ENCODE measurements at places on chromosomes 7 and 10.

DNA sequence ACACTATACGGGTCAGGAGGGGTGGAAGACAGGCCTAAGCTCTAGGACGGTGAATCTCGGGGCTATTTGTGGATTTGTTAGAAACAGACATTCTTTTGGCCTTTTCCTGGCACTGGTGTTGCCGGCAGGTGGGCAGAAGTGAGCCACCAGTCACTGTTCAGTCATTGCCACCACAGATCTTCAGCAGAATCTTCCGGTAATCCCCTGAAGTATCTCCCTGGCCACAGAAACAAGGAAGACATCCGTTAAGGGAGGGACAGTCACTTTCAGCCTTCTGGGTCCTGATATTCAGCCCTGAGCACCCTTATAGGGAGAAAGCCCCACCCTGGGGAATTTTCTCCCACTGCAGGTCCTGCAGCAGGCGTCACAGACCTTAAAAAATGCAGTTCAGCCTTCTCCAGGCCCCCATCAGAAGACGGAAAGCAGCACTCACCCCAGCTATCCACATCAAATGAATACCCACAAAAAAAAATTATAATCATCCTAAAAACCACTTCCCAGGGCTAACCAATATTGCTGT, 23.2 kb downstream of the PLAC9 start:
- DNase-seq, result no peak

DNA sequence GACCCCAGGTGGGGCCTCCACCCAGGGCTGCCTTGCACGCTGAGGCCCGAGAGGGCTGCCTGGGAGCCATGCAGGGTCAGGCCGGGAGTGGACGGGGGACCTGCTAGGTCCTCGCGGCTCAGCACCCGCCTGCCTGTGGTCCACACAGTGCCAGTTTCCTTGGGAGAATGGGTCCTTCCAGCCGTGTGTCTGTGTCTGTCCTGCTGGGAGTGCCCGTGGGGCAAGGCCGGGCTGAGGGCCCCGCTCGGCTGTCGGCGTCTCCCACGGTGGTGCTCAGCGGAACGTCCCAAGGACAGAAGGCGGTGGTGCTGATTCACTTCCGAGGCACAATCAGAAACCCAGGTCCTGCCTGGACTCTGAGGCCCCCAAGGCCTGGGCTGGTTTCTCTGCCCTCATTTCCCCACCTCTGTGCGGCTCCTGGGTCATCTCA, 23.2 kb upstream of the GTPBP4 start:
- DNase-seq, result no peak

DNA sequence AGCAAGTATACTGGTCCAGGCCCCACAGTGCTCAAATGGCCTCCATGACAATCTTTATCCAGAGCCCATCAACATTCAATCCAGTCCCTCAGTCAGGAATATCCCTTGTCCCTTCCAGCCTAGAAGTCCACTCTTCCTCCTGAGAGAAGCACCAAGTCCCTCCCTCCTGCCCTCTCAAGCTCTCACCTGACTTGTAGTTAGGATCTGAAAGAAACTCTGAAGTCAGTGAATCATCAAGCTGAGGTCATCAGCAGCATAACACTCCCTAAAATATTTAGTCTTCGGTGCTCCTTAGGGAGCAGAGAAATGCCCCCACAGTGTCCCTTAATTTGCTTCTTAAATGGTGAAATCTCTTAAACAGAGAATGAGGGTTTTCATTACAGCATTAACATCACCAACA, 31.0 kb downstream of the GRM8 start:
- no peak for DNase-seq

DNA sequence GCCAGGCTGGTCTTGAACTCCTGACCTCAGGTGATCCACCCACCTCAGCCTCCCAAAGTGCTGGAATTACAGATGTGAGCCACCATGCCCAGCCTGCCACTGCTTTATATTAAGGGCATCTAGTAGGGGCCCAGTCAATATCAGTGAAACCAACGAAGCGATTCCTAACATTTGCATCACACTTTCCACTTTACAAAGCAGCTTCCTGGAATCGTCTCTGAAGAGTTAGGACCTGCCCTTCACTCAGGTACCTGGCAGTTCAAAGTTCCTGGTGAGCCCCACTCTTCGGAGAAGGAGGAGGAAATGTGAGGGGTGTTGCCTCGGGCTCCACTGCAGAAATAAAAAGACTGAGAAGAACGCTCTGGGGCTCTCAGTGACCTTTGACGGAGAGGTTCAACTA, 31.1 kb upstream of the EZH2 start:
- DNase-seq, result no peak

GRCh38 chr10:35895331-35895730, 253.2 kb upstream of the FZD8 start:
- no peak for DNase-seq

- no peak for DNase-seq
These were observed 456.8 kb upstream of the KLF6 start for GRCh38 chr10:4241724-4242345.

DNA sequence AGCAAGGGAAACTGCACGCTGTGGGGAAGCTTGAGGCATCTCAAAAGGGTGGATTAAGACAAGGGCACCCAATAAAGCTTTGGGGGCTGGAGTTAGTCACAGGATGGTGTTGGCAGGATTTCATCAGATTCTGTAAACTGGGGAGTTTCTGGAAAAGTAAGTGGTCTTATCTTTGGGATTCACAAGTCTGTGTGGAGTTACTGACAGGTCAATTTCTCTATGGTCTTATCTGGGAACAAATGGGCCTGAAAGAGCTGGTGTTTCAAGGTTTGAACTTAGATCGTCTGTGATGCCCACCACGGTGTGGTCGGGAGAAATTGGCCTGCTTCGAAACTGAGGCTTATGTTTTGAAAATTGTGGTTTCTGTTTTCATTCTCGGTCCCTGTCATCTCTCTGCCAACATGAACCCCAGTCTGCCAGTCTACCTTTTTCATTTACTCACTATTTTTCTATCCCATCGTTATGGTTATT, 23.8 kb upstream of the AOAH start:
- no peak for DNase-seq

GRCh38 chr10:20975236-20975635, 78.1 kb upstream of the NEBL start:
- no peak for DNase-seq

GRCh38 chr7:28922624-28923331, 35.4 kb downstream of the TRIL start:
- peak; percentile 38 for DNase-seq

GRCh38 chr10:110163841-110164240, 43.6 kb upstream of the MXI1 start:
- no peak for DNase-seq

GRCh38 chr10:48195803-48196202, 78.7 kb downstream of the FRMPD2 start:
- DNase-seq, result no peak

DNA sequence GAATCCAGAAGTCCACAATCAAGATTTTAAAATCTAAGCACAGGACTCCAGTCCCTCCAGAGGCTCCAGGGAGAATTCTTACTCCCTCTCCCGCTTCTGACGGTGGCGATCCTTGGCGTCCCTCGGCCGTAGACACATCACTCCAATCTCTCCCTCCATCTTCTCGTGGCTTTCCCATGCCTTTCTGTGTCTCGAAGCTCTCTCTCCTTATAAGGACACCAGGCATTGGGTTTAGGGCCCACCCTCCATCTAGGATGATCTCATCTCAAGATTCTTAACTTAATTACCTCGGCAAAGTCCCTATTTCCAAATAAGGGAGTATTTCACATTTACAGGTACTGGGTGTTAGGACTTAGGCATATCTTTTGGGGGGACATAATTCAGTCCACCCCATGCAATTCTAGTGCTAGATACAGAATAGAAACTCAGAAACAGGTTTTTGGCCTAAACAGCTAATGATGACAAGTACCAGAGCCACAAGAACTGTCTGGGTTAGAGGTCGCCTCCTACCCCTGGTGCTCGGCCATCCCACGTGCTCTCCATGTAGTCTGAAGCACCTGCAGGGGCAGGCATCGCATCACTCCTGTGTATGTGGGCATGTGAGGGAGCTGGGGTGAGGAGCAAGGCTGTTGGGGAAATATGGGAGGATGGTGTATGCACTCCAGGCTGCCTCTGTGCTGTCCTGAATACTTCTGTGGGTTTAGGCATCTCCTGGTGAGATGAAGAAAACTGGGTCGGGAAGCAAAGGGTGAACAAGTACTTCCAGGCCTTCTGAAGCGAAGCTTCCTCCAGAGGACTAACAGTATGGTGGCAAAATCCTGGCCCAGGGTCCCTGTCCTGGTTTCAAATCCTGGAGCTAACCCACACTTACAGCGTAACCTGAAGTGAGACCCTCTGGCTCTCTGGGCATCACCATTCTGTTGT, 298.3 kb upstream of the ZMIZ1 start:
- no peak for DNase-seq

GRCh38 chr10:68047122-68047521, 28.0 kb downstream of the HERC4 start:
- no peak for DNase-seq

All from stimulated activated CD8-positive, alpha-beta memory T cell treated with anti-CD3 and anti-CD28 coated beads, Interleukin-2, amount 100 ng/mL, for 1 hour (primary cell).